ENCODE measurements at places on chromosomes 1 and 21. TPM values are rescaled to one million over a fixed set of nuclear protein-coding genes. Genes with fewer than 3 reads are reported as not detected.

C1QA gene
- total RNA-seq = 0.13 TPM

MCOLN3 gene
- total RNA-seq = 3.4 TPM

EXTL1 gene
- 0.13 TPM for total RNA-seq

CDCA8 gene
- 6.1 TPM for total RNA-seq

ADCY10 gene
- 0.26 TPM for total RNA-seq

IFT25 gene
- total RNA-seq = 25.8 TPM

SRP9 gene
- 201 TPM for total RNA-seq

INSRR gene
- under 0.01 TPM for total RNA-seq

LCE1B gene
- not detected for total RNA-seq

RHEX gene
- total RNA-seq = not detected

OR14A16 gene
- total RNA-seq = not detected

LRRC53 gene
- not detected for total RNA-seq

S100A7A gene
- total RNA-seq = not detected

SLC44A5 gene
- total RNA-seq = 2.1 TPM

ZSWIM5 gene
- 0.75 TPM for total RNA-seq

SH3BP5L gene
- 25.8 TPM for total RNA-seq

LHX8 gene
- total RNA-seq = not detected

CD5L gene
- total RNA-seq = not detected

ANGPTL7 gene
- total RNA-seq = not detected
